Stimulated activated CD4-positive, alpha-beta T cell treated with anti-CD3 and anti-CD28 coated beads, Interleukin-2, amount 100 ng/mL, for 48 hours (primary cell): ENCODE measurements at places on chromosomes 1 and 21.
A peak's percentile ranks its signal among the peaks of the same experiment; 100 is the strongest.

GRCh38 chr1:180842052-180842451 lies 70.6 kb upstream of the KIAA1614 start:
- no peak for DNase-seq

DNA sequence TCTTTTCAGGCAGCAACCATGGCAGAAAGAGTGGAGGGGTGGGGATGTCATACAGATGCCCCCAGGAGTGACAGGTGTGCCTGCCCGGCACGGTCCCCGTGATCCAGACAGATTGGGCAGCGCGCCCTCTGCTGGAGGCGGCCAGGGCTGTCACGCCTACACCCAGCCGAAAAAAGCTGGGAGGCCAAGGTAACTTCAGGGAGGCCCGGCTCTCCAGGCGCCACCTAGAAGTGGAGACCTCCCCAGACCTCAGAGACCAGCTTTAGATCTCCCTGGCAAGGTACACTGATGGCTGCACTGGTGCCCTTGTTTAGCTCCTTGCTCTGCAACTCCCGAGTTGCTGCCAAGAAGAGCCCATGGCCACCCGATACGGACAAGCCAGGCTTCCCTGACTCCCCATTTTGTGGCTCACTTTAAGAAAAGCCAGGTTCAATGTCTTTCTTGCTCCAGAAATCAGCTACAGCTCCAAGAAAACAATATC lies 6.6 kb downstream of the GOLT1A start:
- DNase-seq = peak; percentile 79

GRCh38 chr1:52767596-52768280 lies 41.5 kb downstream of the ZYG11B start:
- no peak for DNase-seq

GRCh38 chr21:15029077-15029476 lies 35.7 kb downstream of the NRIP1 start:
- DNase-seq = no peak

GRCh38 chr1:47477595-47478080 lies 39.8 kb downstream of the FOXD2 start:
- no peak for DNase-seq

DNA sequence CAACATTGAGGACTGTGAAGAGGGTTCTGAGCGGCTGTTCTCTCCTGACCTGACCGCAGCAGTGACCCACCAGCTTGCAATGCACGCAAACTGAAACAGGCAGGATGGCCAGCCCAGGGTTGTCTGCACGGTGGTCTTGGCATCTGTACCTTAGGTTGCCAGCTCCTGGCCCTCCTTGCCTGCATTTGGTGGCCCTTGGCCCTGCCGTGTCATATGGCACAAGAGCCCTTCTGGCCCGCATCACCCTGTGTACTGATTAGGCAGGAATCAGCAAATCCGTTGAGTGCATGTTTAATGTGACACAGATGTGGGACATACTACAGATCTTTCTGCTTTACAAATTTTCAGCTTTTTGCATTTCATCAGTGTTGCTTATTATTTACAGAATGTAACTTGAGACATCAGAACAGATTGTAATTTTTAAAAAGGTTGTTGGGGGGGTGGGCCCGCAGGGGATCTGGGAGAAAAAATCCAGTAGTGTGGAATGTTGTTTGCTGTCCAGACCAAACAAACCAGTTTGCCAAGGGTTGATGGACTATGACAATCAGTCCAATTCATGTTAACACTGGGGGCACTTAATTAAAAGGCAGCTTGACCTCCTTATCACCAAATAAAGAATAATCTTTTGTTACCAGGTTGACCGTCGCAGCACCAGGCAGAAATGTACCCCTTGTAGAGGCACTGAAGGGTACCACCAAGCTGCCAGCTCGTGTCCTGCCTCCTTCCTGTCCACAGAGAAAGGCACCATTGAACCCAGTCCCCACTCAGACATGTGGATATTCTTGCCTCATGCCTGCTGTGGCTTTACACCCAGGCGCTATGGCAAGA lies 132.6 kb downstream of the DHRS3 start:
- DNase-seq = no peak

- peak; percentile 57 for DNase-seq
These were observed 113.1 kb upstream of the IRF2BP2 start for GRCh38 chr1:234722904-234723720.

- no peak for DNase-seq
These were observed 12.3 kb upstream of the SDC3 start for GRCh38 chr1:30920827-30921226.

DNA sequence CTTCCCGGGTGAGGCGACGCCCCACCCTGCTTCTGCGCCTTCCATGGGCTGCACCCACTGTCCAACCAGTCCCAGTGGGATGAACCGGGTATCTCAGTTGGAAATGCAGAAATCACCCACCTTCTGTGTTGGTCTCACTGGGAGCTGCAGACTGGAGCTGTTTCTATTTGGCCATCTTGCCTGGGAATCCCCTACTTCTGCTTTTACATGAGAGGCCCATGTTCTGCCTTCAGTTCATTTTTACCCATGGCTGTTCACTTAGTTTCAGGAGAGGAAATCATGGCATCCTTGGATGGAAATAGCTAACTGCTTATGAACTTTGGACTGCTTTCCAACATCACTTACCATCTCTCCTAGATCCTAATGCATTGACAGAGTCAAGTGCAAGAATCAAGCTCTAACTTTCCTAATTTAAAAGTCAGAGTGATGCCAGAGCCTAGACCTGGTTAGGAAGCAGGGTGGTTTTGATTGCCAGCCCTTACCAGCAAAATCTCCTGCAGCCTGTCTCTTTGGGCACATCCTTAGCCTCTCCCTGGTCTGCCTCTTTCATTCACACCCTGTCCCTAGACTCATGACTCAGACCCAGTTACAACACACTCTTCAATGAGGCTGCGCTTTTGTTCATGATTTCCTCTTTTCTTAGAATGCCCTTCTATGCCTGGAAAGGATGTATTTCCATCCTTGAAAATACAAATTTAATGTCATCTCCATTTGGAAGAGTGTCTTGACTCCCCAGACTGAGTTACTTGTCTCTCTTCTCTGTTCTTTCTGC lies 137.2 kb downstream of the KCTD3 start:
- DNase-seq = no peak

DNA sequence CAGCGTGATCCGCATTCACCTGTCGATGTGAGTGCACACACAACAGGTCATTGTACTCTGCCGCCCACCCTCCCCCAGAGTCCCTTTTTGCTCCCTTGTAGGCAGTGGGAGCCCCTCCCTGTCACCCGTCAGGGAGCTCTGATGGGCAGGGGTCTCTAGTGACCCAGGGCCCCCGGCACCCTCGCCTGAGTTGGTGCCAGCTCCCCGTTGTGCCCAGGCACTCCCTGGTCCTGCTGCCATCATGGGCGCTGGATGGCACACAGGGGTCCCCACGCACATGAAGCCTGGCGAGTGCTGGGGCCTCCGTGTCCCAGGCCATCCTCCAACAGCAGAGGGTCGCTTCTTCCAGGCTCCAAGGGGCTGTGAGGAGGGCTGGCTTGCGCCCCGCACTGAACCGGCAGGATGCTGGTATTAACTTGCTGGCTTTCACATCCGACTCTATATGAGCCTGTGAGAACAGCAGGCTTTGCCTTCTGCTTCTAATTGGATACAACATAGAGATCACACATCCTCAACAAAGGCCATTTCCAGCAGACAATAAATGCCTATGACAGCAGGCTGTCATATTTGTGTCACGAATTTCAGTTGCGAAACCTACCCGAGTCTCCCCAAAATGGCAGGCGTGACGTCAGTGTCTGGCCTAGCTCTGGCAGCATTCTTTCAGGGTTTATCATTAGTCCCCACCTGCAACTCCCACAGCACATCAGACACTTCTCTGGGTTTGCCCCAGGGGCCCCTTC lies 35.4 kb downstream of the KIAA1614 start:
- no peak for DNase-seq

- DNase-seq = no peak
These were observed 124.5 kb upstream of the GALNT2 start for GRCh38 chr1:229942501-229942900.

DNA sequence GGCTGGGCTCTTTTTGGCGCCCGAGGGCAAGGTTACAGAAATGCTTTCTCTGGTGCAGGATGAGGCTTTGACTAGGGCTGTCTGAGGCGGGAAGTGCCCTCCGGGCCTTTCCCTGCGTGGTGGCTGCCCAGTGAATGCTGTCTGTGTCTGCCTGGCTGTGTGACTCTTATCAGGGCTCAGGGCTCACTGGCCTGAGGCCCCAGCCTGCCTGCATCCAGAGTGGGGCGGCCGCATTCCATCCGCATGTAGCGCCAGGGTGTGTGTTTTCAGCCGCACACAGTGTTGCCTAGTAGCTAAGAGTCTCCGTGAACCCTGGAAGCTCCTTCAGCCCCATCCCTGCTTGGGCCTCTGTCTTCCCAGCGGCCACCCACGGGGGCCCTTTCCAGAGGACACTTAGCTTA lies 59.1 kb downstream of the FAAP20 start:
- no peak for DNase-seq

DNA sequence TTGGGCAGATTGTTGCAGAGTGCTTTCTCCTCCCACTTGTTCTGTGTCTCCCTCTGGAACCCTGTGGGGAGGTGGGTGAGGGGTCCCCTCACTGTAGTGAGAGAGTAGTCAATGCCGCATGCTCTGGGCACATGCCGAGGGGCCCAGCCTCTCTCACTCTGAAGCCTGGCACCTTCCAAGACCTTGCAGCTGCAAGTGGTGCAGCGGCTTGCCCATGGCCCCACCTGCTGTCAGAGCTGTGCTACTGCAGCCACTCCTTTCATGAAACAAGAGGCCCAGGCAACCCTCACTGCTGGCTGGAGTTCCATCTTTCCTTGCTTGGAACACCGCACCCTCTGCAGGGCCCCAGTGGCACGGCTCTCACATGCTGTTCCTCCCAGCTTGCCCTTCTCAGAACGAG lies 58.4 kb upstream of the COL6A1 start:
- DNase-seq = peak; percentile 65

- DNase-seq = no peak
These were observed 50.1 kb downstream of the NDUFS5 start for GRCh38 chr1:39076127-39076798.

- no peak for DNase-seq
These were observed 19.7 kb downstream of the AK4 start for GRCh38 chr1:65167586-65168242.

- no peak for DNase-seq
These were observed 176.6 kb downstream of the NRIP1 start for GRCh38 chr21:14888202-14888601.

DNA sequence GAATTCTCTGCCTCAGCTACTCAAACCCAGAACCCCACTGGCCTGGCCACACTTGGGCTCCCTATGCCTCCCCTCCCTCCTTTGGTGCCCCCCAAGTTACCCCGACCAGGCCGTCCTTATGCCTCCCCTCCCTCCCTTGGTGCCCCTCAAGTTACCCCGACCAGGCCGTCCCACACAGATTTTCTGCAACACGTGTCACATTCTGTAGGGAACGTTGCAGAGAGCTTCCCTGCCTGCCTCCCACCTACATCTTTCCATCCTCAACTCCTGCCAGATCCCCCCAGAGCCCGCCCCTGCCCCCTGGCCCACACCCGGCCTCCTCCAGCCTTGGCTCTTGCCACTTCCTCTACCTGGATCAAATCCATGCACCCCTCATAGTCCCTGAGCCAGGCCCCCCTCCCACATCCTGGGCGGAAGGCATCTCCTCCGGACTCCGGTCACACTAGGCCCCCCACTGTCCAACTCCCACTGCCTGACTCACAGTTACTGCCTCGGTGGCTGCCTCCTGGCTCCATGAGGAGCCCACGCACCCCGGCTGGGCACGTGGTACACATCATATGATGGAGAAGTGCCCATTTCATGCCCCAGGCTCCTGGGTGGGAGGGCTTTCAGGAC lies 41.2 kb downstream of the KCNAB2 start:
- no peak for DNase-seq

DNA sequence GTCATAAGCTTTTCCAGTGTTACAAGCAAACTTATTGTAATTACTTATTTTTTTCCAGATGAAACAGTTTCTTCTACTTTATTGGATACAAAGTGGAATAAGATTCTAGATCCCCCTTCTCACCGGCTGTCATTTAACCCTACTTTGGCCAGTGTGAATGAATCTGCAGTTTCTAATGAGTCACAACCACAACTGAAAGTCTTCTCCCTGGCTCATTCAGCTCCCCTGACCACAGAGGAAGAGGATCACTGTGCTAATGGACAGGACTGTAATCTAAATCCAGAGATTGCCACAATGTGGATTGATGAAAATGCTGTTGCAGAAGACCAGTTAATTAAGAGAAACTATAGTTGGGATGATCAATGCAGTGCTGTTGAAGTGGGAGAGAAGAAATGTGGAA lies 95.5 kb downstream of the ZFYVE9 start:
- DNase-seq = no peak

DNA sequence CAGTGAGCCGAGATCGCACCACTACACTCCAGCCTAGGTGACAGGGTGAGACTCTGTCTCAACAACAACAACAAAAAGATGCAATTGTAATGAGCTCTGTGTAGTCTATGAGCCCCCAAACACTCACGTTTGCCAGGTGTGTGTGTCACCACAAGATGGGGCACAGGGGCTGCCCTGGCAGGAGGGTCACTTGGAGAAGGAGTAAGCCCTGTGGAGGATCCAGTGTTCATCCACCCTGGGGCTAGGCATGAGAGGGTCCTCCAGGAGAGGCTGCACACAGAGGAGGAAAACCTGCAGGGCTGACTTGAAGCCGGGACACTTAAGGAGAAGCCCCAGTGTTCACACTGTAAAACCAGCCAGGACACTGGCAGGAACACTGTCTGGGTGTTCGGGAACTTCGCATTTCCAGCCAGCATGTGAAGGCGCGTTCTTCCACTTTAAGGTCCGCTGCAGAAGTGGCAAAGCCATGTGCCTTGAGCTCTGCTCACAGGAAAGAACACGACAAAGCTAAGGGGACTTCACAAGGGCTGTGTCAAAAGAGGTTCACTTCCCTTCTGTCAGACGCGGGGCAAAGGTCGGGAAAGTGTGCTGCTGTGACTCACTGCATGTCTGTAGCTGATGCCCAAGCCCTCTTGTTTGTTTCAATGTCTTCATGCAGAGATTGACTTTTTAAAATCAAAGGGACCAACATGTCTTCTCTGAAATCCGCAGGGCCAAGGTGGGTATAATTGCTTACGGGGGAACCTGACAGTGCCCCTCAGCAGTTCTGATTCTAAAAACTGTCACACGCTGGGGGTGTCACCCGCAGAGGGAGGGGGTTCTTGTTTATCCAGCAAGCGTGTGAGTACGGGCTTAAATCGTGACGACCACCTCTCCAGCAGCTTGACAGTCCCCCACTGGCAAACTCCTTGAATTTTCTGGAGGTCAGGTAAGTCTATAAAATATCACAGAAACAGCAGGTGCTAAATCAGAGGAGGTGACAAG lies 102.8 kb downstream of the RIPK4 start:
- DNase-seq = no peak

GRCh38 chr1:186903374-186904136 lies 74.8 kb downstream of the PLA2G4A start:
- DNase-seq = no peak

- DNase-seq = no peak
These were observed 39.7 kb downstream of the LRP8 start for GRCh38 chr1:53288002-53288789.

- no peak for DNase-seq
These were observed 57.3 kb downstream of the SMYD2 start for GRCh38 chr1:214338212-214338611.
